ENCODE measurements at places on chromosomes 12 and 14.

- no peak for DNase-seq
Measured at GRCh38 chr14:70754991-70755390, 54.3 kb downstream of the MAP3K9 start.

DNA sequence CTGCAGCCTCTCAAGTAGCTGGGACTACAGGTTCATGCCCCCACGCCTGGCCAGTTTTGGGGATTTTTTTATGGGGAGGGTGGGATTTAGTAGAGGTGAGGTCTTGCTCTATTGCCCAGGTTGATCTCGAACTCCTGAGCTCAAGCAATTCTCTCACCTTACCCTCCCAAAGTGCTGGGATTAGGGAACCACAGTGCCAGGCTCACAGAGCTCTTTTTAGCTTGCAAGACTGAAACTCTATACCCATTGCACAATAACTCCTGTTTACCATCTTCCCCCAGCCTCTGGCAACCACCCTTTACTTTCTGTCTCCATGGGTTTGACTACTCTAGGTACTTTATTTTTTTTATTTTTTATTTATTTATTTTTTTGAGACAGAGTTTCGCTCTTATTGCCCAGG, 25.7 kb upstream of the CDK17 start:
- DNase-seq: no peak

DNA sequence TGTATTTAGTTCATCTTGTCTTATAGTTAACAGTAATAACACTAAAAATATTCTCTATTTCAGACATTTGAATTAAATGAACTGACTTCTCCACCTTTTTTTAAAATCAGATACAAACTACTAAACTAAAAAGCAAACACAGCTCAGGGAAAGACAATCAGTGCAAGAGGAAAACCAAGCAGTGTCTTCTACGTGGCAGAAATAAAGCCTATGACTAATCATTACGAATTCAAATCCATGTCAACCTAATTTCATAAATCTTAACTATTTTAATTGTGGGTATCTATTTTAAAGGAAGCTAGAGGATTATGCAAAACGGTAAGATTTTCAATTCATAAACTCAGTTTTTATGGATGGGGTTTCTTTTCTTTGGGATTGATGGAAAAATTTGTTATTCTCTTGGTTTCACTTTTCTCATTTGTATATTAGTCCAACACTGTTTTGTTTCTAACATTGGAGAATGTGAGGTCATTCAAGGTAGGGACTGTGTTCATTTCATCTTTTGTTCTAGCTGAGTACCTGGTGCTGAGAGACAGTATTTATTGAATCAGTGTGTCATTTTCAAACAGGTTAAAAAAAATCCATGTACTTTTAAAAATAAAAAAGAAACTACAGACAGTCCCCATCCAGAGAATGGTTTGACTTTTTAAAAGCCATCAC, 12.8 kb upstream of the PALS1 start:
- DNase-seq: no peak

DNA sequence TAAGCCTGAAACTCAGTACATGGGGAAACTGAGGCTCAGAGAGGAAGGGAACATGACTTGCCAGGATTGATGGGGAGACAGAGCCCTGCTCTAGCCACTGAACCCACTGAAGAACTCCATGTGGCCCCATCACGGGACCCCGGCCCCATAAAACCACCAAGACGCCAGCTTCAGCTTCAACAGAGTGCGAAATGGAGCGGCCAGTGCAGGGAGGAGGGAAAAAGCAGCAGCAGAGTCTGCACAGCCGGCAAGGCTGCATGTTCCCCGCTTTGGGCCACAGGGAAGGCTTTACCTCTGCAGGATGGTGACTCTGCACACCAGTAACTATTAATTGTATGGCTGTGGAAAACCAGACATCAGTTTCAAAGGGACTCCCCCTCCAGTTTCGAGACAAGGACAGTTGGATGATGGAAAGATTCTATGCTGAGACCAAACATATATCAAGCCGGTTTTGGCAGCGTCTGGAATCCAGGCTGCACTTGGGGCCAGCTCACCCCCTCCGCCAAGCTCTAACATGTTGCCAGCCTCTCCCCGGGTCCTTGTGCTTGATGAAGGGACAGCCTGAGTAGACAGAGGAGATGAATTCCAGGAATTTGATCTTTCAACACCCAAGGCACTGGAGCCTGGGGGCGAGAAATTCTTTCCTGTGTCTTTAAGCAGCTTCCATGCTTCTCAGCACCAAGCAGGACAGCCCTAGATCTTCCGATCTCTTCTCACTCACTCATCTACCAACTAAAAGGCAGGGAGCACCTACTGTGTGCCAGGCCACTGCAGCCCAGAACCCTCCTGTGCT, 55.7 kb upstream of the BCL11B start:
- DNase-seq: no peak

GRCh38 chr12:108199106-108199505, 70.0 kb downstream of the WSCD2 start:
- DNase-seq: no peak

GRCh38 chr14:55662752-55663151, 82.7 kb downstream of the KTN1 start:
- no peak for DNase-seq

DNA sequence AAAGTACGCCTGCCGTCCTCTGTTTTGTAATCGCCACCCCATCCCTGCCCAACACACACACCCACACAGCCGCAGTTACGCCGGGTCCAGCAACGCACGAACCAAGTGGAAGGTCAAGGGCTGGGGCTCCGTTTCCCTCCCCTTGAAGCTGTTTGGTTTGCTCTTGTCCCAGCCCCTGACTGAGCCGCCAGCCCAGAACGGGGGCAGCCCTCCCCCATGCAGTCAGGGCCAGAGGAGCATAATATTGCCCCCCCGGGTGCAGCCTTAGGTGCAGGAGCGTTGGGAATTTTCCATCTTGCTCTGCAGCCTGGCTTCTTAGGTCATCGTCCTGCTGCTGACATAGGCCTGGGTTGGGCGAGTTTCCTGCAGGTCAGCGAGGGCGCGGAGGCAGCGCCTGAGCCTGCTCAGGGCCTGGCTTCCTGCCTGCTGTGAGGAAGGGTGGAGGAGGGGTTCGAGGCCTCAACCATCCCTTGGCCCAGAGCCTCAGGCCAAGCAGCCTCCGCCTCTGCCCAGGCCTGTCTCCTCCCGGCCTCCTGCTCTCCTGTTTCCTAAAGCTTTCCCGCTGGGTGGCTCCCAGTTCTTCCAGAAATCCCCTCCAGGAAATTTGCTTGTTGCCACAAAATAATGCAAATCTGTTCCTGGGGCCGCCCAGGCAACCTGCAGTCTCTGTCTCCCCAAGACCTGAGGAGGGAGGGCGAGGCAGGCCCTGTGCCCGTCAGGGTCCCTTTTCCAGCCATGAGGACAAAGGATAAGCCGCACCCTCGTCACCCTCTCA, 44.5 kb downstream of the PSMA6 start:
- DNase-seq: no peak

GRCh38 chr12:12909228-12909994, 18.0 kb downstream of the GPRC5A start:
- DNase-seq: no peak

- no peak for DNase-seq
Measured at GRCh38 chr14:81638656-81639280, 105.1 kb upstream of the SEL1L start.

GRCh38 chr14:82009076-82009475, 475.4 kb upstream of the SEL1L start:
- no peak for DNase-seq

DNA sequence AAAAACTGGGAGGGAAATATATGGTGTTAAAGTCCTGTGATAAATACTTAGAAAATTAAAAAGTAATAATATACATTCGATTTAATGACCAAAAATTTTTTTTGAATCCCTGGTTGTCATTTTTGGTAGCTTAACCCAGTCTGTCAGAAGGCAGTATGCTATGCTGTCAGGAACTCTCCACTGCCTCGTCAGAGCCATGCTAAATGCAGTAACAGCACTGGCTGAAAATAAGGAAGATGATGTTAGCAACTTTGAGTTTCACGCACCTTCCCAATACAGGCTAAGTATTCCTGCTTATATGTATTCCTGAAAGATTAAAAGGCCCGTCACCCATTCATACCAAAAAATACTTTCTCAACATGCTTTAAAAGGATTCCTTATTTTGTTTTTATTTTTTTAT, 34.2 kb downstream of the SAV1 start:
- no peak for DNase-seq

DNA sequence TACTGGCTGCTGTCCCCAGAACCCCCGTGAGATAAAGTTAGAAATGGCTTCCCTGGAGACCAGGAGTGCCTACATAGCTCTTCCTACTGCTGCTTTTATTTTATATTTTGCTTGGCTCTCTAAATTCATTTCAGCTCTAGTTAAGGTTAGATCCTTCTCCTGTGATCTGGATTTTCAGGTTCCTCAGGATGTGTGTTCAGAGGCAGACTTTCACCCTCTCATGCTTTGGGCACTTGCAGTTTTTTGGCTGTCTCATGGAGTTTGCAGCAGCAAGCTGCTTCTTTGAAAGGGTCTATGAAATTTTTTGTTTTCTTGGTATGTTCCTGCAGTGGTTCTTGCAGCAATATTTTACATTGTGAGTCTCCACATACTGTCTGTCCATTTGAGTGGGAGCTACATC, 93.3 kb downstream of the ATP23 start:
- DNase-seq: no peak

DNA sequence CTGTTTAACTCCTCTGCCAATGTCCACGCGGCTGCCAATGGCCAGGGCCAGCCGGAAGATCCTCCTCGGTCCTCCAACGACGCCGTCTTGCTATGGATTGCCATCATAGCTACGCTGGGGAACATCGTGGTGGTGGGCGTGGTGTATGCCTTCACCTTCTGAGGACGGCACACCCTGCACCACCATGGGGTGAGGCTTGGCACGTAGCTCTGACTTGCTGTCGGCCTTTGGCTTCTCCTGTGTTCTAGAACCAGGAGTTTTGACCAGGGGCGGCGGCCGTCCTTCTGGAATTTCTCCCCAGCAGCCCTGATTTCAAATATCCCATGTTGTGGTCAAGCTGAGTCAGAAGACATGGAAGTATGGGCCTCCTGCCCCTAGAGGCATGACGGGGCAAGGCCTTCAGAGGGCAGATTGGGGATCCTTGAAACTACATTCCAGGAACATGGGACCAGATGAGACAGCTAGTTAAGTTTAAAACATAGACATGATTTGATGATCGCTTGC, 47.5 kb downstream of the C14orf132 start:
- no peak for DNase-seq

GRCh38 chr12:123253641-123254459, 17.8 kb downstream of the CDK2AP1 start:
- no peak for DNase-seq

DNA sequence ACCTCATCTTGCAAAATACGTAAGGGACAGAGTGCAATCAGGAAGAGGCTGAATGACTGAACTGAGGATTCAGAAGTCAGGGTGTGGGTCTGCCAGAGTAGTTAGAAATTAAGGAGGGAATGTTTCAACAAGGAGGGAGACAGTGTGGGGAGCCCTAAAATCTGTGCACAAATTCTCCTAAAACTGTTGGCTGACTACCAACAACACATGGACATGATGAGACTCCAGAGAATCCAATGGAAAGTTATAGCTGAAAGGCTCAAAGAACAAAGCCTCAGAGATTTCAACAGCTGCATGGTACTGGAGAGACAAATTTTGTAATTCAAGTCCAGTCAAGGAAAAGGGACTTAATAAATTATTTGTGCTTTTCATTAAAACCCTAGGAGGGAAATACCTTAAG, 36.1 kb upstream of the NEDD1 start:
- no peak for DNase-seq

- DNase-seq: no peak
Measured at GRCh38 chr12:94297876-94298505, 149.6 kb downstream of the PLXNC1 start.

- DNase-seq: no peak
Measured at GRCh38 chr12:2895051-2895451, 4.4 kb downstream of the TULP3 start.

Measured in stimulated activated CD4-positive, alpha-beta T cell treated with anti-CD3 and anti-CD28 coated beads, Interleukin-12 subunit alpha, Interleukin-12 subunit beta, amount 100 ng/mL, for 48 hours (primary cell).